Stimulated activated CD4-positive, alpha-beta T cell treated with anti-CD3 and anti-CD28 coated beads, Interleukin-12 subunit alpha, Interleukin-12 subunit beta, amount 100 ng/mL, for 4 hours (primary cell): ENCODE measurements at places on chromosomes 5 and 9.

DNA sequence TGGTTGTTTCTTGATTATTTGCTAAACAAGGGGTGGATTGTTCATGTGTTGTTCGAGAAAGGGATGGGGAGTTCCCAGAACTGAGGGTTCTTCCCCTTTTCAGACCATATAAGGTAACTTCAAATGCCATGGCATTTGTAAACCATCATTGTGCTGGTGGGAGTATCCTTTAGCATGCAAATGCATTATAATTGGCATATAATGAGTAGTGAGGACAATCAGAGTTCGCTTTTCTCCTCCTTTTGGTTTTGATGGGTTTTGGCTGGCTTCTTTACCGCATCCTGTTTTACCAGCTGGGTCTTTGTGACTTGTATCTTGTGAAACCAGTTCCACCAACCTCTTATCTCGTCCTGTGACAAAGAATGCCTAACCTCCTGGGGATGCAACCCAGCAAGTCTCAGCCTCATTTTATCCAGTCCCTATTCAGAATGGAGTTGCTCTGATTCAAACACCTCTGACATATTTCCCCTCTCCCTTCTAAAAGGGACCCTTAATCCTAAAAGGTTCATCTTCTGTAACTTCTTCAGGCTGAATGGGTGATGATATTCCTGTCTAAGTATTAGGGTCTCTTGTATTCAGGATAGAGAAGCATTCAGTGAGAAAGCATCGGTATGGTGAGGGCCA lies 8.7 kb upstream of the FBN2 start:
- no peak for DNase-seq

DNA sequence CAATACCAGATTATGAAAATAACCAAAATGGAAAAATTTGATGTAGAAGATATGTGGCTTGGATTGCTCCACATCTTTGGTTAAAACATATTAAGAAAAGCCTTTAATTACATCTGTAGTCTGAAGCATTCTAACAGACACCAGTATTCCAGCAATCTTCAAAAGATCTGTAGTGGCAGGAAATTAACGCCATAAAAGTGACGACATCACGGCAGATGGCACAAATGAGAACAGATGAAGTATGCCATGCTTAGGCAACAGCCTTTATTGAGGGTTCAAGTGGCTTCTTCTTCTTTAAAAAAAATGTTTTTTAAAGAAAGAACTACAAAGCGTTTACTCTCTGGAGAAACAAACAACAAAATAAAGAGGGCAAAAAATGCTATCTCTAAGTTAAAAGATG lies 164.2 kb downstream of the MEF2C start:
- no peak for DNase-seq

- DNase-seq = no peak
These were observed 52.7 kb upstream of the UBTD2 start for GRCh38 chr5:172336264-172336663.

DNA sequence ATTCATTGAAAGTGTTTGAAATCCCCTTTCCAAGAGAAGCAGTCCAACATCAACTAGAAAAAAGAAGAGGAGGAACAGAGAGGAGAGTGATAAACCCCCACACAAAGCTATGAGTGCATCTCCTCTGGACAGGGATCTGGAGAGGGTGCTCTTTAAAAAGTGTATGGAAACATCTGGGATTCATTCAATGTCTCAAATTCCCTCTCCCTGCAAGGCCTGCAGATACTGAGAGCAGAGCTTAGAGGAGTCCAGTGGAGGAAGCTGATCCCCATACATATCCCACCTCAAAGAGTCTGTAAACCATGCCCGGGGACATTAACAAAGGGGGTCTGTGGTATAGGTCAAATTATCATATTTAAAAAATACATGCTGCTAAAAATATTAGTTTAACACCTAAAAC lies 2.2 kb downstream of the SPOCK1 start:
- DNase-seq = no peak

DNA sequence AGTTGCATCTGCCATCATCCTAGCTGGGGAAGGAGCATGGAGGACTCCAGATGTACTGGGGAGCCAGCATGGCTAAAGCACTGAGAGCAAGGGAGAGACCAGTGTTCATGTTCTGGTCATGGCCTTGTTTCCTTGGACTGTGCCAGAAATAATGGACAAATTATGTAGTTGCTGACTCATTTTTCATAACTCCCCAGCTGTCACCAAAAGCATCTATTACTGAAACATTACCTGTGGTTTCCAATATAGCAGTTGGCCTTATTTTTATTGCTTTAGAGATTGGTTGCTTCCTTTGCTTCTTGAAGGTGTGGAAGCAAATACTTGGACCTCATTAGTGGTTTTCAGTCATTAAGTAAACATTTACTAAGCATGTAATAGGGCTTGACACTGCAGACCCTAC lies 11.3 kb downstream of the RALGPS1 start:
- no peak for DNase-seq

GRCh38 chr9:121529237-121529987 lies 29.8 kb upstream of the GGTA1 start:
- DNase-seq = no peak

- no peak for DNase-seq
These were observed 214.6 kb upstream of the COX7C start for GRCh38 chr5:86403190-86403589.

DNA sequence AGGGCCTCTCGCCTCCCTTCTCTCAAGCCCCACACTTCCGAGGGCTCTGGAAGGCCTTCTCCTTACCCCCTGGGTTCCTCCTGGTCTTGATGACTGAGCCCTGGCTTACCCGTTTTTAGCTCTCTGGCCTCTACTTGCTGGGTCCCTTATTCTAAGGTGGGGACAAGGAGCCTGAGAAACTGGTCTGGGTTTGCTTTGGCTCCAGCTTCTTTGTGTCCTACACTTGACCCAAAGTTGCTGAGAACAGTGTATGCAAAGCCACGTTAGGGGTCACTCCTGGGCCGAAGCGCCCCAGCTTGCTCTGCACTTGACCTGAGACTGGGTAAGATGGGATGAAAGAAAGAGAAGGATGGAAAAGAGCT lies 788 bp downstream of the ZNF346 start:
- no peak for DNase-seq
